Activated gamma-delta T cell treated with anti-CD3 and anti-CD28 coated beads, Interleukin-2, amount 50 U/mL, for 16 hours (primary cell): ENCODE measurements at places on chromosomes 4 and X.

- no peak for DNase-seq
These were observed 52.1 kb upstream of the NAP1L2 start for GRCh38 chrX:73266766-73267165.

GRCh38 chr4:76943129-76943620 lies 6.4 kb upstream of the SEPTIN11 start:
- DNase-seq, result no peak

DNA sequence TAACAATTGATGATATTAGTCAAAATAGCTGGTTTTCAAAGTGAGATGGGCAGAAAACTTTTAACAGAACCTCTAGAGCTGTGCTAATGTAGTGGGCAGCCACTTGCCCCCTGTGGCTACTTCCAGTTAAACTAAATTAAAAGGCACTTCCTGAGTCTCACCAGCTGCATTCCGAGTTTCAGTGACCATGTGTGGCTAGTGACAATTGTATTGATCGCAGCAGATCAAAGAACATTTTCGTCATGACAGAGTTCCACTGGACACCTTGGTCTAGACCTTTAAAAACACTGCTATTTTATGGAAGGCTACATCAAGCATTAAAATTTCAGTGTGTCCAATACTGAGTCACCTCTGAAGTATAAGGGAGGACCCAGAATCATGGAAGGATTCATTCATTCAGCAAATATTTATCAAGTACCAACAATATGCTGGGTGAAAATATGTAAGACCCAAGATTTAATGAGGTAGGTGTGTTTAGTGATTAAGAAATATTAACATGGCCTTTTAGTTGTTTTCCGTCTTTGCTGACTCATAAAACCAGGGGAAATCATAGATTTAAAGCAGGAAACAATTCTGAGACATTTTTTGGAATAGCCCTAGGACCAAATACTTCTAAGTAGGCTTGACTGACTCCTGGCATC lies 5.1 kb upstream of the FAT1 start:
- no peak for DNase-seq

DNA sequence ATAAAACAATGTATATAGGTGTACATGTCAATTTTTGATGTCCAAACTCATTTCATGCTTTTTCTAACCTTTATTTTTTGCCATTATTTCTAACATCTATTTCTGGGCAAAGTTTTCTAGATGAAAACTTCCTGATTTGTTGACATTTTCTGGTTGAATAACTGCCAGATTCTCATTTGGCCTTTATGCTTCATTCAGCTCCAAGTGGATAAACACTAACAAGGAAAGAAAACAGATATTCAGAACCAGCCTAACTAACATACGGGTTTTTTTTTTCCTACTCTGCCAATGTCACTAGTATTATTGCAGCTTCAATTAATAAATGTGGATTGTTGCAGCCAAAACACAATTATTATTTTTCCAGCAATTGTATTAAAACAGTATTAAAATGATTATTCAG lies 50.9 kb upstream of the RAP1GDS1 start:
- DNase-seq, result no peak

DNA sequence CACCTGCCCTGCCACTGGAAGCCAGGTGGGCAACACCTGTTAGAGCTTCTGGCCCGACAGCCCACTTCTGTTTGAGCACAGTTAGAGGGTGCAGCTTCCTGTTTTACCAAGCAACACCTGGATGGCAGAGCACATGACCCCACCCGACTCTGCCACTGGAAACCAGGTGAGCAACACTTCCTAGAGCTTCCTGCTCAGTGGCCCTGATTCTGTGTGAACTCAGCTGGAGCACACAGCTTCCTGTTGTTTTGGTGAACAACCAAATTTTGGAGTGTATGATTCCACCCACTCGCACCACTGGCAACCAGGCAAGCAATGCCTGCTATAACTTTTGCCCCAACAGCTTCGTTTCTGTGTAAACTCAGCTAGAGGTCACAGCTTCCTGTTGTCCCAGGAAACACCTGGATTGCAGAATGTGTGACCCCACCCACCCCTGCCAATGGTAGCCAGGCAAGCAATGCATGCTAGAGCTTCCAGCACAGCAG lies 163.8 kb upstream of the KLF8 start:
- no peak for DNase-seq

GRCh38 chr4:56077676-56078075 lies 128.9 kb downstream of the CEP135 start:
- DNase-seq, result no peak

- DNase-seq, result no peak
These were observed 2.2 kb downstream of the RBBP7 start for GRCh38 chrX:16867947-16868346.

GRCh38 chr4:113499696-113500095 lies 261.8 kb downstream of the CAMK2D start:
- DNase-seq, result no peak

- DNase-seq, result peak; percentile 46
These were observed 23.4 kb downstream of the CCNI start for GRCh38 chr4:77052352-77052751.

DNA sequence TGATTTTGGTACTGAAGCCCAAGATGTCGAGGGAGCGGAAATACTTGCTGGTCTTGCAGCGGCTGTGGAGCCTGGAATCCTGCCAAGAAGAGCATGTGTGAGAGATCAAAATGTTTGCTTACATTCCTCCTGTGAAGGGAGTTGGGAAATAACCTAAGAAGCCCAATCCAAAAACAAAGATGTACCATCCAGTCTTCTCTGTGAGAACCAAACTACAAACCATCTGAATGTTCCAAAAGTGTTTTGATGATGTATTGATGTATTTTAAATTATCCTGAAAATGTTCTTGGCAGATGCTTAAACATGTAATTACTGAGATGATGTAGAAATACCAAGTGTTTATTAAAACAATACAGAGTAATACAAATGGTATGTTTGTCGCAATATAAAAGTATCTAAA lies 10.1 kb upstream of the ADH1A start:
- no peak for DNase-seq
